ENCODE measurements at places on chromosomes 4 and X. TPM values are rescaled to one million over a fixed set of nuclear protein-coding genes. Genes with fewer than 3 reads are reported as not detected.

Gene IL2
- total RNA-seq: not detected

Gene PDGFC
- 35.0 TPM for total RNA-seq

Gene FATE1
- 0.52 TPM for total RNA-seq

Gene DCAF4L1
- under 0.01 TPM for total RNA-seq

Gene FSTL5
- 2.6 TPM for total RNA-seq

Gene TCEAL7
- 112 TPM for total RNA-seq

Gene PLAC8
- total RNA-seq: 11.0 TPM

Gene SOD3
- total RNA-seq: 13.6 TPM

Gene P2RY8
- 0.52 TPM for total RNA-seq

Gene NDST3
- total RNA-seq: under 0.01 TPM

All from skeletal muscle tissue (tissue), 5 donors.